DMS79 (cell line): ENCODE measurements at places on chromosomes 12 and 14.

DNA sequence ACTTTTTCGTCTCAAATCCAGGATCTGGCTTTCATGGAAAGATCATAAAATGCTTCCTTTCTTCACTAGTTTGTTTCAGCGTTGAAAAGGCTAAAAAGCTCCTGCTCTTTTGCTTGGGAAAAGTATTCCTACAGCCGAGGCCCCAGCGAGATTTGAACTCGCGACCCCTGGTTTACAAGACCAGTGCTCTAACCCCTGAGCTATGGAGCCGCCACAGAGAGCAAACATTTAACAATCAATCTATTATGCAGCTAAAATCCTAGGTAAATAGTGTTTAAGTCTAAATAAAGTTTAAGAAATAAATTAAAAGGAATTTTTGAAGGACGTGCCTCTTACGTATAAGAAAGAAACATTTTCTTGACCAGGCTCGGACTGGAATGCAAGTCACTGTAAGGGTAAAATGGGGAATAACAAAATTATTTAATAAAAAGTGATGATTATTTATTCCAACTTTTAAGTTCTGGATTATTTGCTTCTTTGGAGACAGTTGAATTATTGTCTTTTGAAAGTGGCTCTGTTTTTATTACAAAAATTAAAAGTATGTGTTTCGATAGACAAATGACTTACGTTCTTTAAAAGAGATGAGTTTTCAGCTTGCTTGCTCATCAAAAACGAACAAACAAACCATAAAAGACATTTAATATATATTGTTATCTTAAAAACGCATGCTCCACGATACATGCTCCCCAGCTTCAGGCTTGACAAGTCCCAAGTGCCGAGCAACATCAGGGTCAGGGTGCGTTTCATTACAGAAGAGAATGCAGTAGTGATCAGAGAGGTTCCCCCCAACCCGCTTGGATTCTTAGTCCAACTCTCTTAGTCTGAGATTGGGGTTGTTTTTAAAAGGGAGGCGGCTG is 10.2 kb downstream of the OR6S1 start:
- no peak for DNase-seq

GRCh38 chr14:68349900-68350629 is 442.8 kb downstream of the ZFP36L1 start:
- DNase-seq, result no peak

- DNase-seq, result no peak
Measured at GRCh38 chr14:72736308-72736707, 157.6 kb downstream of the DPF3 start.

DNA sequence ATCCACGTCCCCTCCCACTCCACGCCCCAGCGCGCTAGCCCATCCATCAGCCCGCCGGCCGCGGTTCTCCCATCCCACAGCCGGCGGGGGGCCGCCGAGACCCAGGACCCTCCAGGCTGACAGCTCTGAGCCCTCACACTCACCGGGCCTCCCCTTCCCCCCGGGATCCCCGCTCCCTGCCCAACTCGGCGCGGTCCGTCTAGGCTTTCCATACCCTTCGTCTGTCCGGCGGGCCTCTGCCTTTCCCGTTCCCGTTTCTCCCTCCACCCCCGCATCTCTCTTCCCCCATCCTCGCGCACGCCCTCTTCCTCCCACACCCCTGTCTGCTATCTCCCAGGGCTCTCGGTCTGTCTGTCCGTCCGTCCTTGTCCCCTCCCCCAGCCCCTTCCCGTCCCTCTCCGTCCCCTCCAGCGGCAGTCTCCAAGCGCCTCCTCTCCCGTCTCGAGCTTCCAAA is 726 bp downstream of the ZFHX2 start:
- no peak for DNase-seq

DNA sequence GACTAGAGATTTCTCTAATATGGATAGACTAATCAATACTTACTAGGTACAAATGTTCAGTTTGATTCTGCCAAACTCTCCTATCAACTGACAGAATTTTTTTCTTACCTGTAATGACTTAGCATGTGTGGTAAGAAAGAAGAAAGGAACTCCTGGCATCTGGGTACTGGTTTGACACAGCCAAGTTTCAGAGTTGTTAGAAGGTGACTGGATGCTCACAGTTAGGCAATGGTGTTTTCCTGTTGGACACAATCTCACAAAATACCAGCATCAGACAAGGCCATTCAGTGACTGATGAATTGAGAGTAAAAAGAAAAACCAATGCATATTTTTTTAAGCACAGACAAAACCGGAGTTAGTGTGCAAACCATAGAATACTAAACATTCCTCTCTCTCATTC is 4.2 kb downstream of the MUCL1 start:
- no peak for DNase-seq

DNA sequence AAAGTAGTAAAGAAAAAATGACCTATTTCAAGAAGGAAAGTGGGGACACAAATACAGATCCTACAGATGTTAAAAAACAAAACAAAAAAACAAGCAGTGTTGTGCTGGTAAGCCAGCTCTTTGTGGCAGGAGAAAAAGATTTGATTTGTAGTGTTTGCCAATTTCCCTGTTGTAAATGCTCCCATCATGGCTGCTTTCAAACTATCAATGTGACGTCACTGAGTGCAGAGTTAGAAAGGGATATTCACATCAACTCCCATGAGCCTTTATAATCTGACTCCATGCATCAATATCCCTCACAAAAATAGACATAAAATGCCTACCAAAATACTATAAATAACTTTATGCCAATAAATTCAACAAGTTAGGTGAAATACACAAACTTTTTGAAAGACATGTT is 32.2 kb upstream of the BCL11B start:
- DNase-seq, result no peak

DNA sequence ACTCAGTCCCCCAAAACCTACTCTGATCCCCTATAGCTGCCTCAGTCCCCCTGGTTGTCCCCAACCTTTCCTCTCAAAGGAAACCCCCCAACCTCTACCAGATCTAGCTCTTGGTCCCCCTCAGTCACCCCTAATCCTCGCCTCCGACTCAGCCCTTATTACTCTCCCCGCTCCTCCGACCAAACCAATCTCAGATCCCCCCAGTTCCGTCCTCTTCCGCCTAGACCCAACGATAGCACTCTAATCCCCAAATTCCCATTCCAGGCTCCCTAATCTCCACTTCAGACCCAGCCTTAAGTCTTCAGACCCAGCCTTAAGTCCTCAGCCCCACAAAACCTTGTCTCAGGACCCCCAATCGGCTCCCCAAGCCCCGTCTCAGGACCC is 612 bp downstream of the VPS37B start:
- no peak for DNase-seq

DNA sequence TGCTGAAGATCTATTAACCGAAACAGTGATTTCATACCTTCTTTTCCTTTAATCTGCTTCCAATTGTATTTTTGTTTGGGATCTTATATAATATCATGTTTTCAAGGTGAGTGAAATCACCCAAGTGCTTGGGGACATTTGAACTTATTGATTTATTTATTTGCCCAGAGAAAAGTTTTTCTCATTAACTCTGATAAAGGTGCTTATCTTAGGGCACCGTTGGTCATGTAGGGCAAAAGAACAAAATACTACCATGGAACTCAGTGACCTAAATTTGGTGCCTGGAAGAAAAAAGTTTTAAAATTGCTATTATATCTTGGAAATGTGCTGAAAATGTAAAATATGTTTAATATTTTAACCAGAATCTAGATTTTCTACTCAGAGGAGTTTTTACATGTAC is 207.4 kb upstream of the NPAS3 start:
- no peak for DNase-seq

- no peak for DNase-seq
Measured at GRCh38 chr14:93531644-93532043, 100.9 kb downstream of the UNC79 start.

DNA sequence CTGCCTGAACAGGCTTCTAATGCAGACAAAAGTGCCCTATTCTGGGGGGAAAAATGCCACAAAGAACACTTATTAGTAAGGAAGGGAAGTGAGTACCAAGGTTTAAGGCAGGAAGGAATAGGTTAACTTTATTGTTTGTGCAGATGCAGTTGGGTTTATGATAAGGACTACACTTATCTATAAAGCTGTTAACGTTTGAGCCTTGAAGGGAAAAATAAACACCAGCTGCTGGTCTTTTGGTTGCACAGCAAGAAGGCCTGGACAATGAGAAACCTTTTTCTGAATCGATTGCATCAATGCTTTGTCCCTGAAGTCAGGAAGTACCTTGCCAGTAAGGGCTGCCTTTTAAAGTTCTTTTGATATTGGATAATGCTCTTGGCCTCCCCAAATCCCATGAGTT is 407.8 kb downstream of the ATP23 start:
- DNase-seq, result no peak

- no peak for DNase-seq
Measured at GRCh38 chr12:101297661-101298060, 17.8 kb downstream of the UTP20 start.

DNA sequence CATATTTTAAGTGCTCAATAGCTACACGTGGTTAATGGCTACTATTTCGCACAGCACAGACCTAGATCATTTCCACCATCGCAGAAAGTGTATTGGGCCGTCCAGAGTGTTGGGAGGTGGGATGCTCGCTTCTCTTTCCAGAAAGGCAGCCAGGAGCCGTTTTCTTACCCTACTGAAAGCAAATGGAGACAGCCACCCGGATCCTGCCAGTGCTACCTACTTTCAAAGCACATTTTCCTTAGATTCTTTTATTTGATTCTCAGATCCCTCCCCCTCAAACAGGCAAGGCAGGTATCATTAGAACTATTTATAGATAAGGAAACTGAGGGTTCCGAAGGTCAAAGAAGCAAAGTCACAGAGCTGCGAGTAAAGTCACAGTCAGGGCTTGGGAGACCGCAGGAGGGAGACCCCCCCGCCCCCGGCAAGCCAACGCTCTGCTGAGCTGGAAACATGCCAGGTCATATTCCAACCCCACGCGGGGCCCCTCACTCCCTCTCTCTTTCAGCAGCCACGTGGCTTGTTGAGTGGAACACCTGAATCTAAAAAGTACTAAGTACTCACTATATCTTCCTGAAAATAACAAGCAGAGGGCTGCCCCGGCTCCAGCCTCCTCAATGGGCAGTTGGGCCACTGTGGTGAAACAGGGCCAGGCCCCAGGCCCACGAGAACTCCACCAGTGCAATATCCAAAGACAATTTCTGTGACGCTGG is 36.2 kb downstream of the PRIMA1 start:
- no peak for DNase-seq

DNA sequence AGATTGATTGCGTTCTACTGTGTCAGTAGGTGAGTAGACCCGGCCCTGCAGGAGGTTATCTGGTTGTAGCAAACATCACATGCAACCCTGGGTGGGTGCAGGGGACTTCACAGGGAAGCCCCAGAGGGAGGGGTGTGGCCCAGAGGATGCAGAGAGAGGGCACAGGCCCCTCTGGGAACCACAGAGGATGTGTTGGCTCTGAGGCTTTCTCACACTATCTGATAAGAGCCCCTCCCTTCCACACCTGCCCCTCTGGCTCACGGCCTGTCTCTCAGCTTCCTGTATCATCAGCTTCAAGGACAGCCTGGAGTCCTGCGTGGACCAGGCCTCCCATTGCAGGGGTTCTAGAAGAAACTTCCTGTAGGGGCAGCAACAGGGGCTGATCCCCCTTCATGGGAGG is 101.9 kb downstream of the RIN3 start:
- DNase-seq, result no peak

GRCh38 chr14:95453713-95453980 is 62.8 kb downstream of the SYNE3 start:
- DNase-seq, result no peak

- no peak for DNase-seq
Measured at GRCh38 chr14:81246461-81247270, 25.9 kb upstream of the GTF2A1 start.

- DNase-seq, result no peak
Measured at GRCh38 chr14:23167116-23167847, 16.2 kb downstream of the SLC7A8 start.

DNA sequence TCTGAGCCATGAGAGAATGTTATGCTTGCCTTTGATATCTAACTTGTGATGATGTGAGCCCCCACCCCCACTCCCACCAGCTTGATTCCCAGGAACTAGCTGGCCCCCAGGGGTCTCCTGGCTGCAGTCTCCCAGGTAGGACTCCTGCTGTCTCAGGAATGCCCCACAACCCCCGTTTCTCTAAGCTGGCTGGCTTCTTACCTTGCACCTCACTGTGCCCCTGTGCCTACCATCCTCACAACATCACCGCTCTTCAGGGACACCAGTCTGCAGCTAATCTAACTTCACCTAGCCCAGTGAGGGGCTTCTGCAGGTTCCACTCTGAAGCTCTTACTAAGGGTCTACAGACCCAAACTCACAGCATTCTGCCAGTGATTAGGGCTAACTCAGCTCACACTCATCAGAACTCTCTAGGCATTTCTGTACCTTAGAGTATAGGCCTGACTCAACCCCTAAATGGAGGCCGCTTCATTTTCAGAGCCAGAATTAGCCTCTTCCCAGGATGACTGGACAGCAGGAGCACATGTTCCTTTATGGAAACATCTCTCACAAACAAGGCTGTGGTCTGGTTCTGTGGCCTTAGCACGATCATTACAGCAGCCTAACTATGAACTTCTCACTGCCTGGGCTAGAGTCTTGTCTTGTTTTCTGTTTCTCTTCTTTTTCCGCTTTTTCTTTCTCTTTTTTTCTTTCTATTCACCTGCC is 72.8 kb upstream of the IFNG-AS1 start:
- DNase-seq, result no peak

- no peak for DNase-seq
Measured at GRCh38 chr14:93012951-93013719, 90.2 kb downstream of the CHGA start.

DNA sequence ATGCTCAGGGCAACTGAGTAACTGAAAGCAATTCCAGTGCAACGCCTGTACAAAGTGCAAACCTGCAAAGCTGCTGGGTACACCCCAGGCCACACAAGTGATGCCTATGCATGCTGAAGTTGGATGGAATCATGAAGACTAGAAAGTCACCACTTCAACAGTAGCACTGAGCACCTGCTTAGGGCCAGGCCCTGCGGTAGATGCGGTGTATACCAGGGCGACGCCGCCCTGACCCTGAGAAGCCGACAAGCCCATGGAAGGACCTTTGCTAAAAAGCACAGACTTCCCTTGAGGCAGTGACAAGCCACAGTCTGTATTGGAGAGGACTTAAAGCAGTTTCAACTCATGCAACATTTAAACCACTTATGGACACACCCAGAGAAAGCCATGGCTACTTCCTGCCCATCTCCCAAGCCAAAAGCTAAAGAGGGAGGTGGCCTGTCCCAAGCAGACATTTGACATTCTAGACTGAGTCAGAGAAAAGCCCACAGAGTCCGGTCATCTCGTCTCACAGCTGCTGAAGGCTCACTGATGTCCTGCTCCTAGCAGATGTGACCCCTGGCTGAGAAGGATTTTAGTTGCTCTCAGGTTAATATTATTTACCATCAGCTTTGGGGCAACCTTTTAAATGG is 843.9 kb upstream of the TMEM132C start:
- no peak for DNase-seq

DNA sequence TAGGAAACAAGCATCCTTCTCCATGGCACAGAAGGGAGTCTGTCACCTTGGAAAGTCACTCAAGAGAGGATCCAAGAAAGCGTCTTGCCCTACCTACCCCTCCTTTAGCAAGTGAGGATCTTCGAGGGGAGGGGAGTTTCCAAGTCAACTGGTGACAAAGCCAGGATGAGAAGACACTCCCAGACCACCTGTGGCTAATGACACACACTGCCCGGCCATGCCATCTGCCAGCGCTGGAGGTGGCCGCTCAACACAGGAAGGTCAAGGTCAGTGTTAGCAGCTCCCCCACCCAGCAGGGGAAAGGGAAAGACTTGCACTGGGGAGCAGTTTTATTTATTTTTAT is 41.3 kb downstream of the ELK3 start:
- no peak for DNase-seq
